Pancreas (tissue), 10 donors: ENCODE measurements at places on chromosomes 2 and 18. TPM values are rescaled to one million over a fixed set of nuclear protein-coding genes. Genes with fewer than 3 reads are reported as not detected.

- H3K27me3 ChIP-seq: no peaks in the 10 kb centered on the region
- peak overlapping the region; percentile 82 for H3K27ac ChIP-seq
- H3K4me3 ChIP-seq: peak overlapping the region; percentile 62
- H3K4me1 ChIP-seq: peaks cover 3% of the 10 kb centered on the region
- no peak for DNase-seq
- no peaks in the 10 kb centered on the region for H3K36me3 ChIP-seq
These were observed 848 bp downstream of the VRK2 start for GRCh38 chr2:58047373-58047935.

The RTP5 gene
- not detected for total RNA-seq

DNA sequence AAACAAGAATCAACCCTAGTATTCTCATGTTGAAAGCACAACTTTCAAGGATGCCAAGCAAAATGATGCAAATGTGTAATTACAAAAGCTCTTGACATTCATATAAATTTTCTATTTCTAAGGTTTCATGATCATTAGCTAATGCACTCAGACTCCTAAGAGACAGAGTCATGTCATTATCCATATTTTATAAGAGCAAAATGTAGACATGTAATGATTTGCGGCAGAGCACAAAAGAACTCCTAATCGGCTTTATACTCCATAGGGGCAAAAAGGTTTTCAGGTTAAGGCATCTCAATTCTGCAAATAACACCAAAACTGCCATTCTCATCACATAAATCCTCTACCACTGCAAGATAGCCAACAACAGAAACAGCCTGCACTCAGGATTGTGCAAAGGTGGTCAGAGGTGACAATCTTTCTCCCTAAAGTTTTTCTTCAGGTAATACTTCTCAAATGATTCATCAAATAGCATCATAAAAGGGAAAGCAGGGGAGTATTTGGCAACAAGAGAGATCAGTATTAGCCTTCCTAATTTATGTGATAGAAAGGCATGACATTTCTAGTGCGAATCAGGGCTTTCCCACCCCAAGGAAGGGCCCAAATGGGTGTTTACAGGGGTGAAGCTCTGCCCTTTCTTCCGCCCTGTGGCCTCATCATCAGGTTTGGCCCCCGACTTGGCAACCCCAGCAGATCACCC is 64.7 kb downstream of the STK39 start:
- H3K36me3 ChIP-seq: no peaks in the 10 kb centered on the region
- H3K4me3 ChIP-seq: no peak overlapping the region
- no peak overlapping the region for H3K27ac ChIP-seq
- H3K27me3 ChIP-seq: no peaks in the 10 kb centered on the region
- peaks cover 47% of the 10 kb centered on the region for H3K4me1 ChIP-seq

The LHCGR gene
- not detected for total RNA-seq
